Suprapubic skin (tissue), 4 donors: ENCODE measurements at places on chromosomes 1 and 21.
A peak's percentile ranks its signal among the peaks of the same experiment; 100 is the strongest.

- DNase-seq, result peak; percentile 34
Observed at GRCh38 chr1:205434738-205435137, 12.9 kb upstream of the LEMD1 start.

DNA sequence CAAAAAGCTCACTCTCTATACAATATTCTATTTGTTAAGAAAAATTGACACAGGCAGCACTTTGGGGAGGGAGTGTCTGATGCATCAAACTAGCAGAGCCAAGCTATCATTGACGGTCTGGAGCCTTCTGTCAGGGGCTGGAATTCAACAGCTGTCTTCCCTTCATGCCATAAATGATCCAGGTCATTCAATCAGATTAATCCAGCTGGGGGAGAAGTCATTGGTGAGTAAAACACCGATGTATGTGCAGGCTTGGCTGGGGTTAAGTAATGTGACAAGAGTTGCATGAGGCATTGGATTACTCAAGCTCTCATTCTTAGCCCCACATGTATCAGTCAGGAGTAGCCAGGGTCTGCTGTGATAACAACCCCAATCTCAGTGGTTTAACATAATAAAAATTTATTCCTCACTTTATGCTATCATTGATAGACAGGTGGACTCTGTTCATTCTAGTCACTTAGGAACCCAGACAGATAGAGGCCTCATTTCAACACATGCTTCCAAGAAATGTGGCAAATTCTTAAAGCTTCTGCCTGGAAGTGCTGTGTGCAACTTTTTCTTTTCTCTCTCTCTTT, 118.1 kb upstream of the GADD45A start:
- DNase-seq, result no peak

GRCh38 chr1:212231372-212231771, 53.8 kb upstream of the PPP2R5A start:
- DNase-seq, result no peak

DNA sequence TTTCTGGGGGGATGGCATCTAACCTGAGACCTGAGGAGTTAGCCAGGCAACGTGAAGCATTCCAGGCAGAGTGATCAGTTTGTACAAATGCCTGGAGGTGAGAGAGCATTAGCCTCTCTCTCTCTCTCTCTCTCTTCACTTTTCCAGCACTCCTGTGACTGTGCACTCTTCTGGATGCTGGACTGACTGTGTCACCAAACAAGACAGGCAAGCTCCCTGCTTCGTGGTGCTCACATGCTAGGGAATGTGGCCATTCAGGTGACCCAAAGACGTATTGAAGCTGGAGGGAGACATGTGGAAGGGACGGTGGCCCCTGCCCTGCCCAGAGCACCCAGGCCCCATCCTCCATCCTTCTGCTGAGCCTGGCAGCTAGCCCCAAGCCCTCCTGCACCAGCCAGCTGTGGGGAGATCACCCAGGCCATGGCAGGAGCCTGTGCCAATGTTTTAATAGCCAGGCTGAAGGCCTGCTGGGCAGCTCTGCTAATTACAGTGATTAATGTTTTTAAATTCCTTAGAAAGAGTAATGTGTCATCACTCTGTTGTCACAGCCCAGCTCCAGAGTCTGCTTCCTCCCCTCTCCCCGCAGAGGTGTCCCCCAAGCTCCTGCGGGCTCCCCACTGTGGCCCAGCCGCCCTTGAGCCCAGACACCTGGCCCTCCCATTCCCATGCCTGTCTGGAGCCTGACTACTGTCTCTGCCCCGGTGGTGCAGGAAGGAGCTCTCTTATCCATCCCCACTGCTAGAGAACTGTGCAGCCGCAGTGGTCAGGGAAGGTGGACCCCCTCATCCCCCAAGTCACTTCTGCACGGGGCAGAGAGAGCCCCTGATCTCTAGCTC, 48.9 kb downstream of the UBIAD1 start:
- no peak for DNase-seq

- peak; percentile 28 for DNase-seq
Observed at GRCh38 chr21:44421901-44422840, 33.1 kb upstream of the LRRC3 start.

- peak; percentile 82 for DNase-seq
Observed at GRCh38 chr1:39104158-39105060, 78.3 kb downstream of the NDUFS5 start.

DNA sequence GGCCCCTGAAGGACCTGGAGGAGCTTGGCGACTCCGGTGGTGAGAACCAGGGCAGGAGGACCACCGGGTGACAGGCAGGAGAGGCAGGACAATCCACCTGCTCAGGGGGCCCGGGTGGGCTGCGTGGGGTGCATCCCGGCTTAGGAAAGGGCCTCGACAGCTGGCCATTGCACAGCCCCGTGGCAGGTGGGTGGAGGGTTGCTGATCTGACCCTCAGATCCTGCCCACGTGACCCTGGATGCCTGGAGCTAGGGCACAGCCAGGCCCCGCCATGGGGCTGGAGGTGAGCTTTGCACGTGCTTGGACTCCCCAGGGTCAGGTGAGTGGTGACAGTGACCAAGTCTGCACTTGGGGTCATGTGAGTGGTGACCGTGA, 35.5 kb upstream of the SLC19A1 start:
- DNase-seq, result peak; percentile 50
